Glutamatergic neuron (in vitro differentiated cells): ENCODE measurements at places on chromosomes 16 and 17. TPM values are rescaled to one million over a fixed set of nuclear protein-coding genes. Genes with fewer than 3 reads are reported as not detected.
A peak's percentile ranks its signal among the peaks of the same experiment; 100 is the strongest.

DNA sequence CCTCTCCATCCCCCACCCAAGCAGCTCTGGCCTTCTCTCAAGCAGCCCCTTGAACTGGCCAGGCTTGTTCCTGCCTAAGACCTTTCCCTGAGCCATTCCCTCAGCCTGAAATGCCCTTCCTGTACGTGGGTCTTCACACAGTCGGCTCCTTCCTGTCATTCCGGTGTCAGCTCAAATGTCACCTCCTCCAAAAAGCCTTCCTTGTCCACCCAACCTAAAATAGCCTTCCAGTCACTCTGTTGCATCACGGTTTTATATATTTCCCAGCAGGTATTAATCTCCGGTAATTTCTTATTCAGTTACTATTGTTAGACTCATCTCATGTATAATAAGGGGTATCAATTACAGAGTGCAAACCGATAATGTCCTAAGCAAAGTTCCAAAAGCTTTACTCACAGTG, 51.8 kb downstream of the C17orf67 start:
- DNase-seq = no peak

DNA sequence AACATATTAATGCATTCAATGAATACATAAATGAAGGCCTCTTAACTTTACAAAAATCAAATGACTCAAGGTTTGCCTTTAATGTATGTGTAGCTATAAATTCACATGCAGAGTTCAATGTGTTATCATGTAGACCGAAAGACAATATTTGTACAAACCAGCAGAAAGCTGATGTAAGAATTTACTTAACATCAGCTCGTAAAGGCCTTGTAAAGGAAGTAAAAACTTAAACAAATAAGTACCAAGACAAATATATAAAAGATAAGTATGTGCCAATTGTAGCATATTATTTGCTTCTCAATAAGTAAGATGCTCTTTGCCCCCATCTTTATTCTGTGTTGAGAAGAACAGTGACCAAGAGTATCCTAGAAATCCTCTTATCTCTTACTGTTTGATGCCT, 105.7 kb downstream of the SYCE1L start:
- DNase-seq = no peak

GRCh38 chr17:32786169-32786568, 90.8 kb downstream of the MYO1D start:
- DNase-seq = no peak

GRCh38 chr16:74455213-74455612, 33.9 kb upstream of the CLEC18B start:
- no peak for DNase-seq

DNA sequence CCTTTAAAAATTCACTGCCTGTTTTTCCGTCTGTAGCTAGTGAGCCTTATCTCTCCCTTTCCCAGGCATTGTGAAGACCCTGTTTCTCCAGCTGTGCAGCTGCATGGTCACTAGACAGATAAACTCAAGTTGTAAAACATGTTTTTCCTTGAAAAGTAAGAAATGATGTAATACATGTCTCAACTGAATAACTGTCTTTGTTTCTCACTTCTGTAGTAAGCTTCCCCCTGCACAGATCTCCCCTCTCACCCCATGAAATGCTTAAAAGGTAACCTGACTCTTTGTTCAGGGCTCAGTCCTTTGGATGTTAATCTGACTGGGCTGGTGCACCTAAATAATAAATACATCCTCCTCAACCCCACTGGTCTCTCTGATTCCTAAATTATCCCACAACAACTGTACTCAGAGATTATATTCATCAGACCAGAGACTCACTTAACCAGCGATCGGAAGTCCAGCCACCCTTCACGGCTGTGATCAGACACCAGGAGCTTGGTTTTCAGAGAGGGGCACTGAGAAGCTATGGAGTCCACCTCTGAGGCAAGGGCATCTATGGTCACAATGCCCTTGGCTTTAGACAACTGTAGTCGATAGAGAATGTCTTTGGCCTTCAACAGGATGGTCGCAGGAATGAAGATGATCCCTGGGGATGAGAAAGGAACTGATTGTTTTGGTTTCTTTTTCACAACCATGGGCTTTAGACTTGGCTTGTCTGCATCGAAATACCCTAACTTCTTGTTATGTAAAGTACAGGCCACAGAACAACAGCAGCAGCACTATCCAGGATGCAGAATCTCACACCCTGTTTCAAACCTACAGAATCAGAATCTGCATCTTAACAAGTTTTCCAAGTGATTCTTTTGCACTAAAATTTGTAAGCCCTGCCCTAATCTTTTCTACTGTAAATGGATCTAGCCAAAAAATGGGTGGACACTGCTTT, 15.4 kb downstream of the ACSM1 start:
- no peak for DNase-seq

GRCh38 chr16:85166281-85166680, 54.0 kb upstream of the CIBAR2 start:
- DNase-seq = no peak

The AOC3 gene
- 2.0 TPM for total RNA-seq

The KCNJ18 gene
- not detected for total RNA-seq

The GDPD3 gene
- total RNA-seq = 4.9 TPM

DNA sequence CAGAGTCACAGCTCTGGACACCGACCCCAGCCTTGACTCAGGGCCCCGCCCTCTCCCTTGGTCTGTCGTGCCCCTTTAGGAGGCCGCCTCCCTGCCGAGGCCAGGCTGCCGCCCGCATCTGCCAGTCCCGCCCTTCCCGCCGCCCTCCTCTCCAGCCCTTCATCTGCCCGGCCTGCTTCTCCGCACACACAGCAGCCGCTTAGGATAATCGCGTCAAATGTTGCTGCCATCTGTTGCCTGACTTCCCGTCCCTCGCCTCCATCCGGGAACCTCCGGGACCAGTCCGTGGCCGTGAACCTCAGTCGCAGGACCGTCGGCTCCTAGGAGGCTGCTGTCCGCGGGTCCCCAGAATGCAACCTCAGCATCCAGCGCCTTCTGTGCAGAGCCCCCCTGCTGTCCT, 11.9 kb downstream of the GSE1 start:
- DNase-seq = peak; percentile 79

GRCh38 chr17:28702026-28702751, 9.5 kb downstream of the PROCA1 start:
- no peak for DNase-seq

The CD68 gene
- not detected for total RNA-seq
